T-cell (primary cell): ENCODE measurements at places on chromosomes 6 and 20. TPM values are rescaled to one million over a fixed set of nuclear protein-coding genes. Genes with fewer than 3 reads are reported as not detected.

DNA sequence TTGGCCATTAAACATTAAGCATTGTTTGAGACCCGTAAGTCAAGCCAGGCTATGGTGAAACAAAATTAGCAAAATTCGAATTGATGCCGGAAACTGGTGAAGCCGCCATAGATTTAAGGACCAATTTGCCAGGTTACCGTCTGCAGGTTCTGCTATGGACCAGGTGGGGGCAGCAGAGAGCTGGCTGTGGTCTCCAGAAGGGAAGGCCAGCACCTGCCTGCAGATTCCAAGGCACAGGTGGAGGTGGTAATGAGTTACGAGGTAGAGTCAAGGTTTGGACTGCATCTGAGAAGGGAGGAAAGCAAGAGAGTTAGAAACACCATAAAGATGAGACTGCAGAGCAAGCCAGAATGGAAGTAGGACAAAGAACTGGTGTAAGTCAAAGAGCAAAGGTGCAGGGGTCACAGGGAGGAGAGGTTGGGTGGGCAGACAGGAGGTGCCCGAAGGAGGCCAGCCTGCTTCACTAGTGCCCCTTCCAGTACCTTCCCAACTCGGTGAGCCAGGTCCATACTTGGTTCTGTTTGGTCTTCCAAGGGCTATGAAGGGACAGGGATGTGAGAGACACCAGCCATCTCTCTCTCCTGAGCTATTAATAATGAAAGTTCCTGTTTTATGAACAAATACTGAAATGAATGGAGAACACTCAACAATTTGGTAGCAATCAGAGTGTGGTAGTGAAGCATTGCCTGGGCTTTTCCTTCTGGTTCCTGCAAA is 131.6 kb upstream of the ESR1 start:
- H3K4me1 ChIP-seq = no peaks in the 10 kb centered on the region
- peaks cover 2% of the 10 kb centered on the region for H3K27me3 ChIP-seq
- H3K36me3 ChIP-seq = no peaks in the 10 kb centered on the region
- DNase-seq = peak; percentile 34
- H3K27ac ChIP-seq = no peak overlapping the region

GRCh38 chr20:5715071-5715841 is 34.9 kb upstream of the SHLD1 start:
- DNase-seq = no peak
- no peaks in the 10 kb centered on the region for H3K27me3 ChIP-seq
- H3K4me1 ChIP-seq = peaks cover 18% of the 10 kb centered on the region
- peak overlapping the region; percentile 86 for H3K27ac ChIP-seq
- H3K4me3 ChIP-seq = no peak overlapping the region

DNA sequence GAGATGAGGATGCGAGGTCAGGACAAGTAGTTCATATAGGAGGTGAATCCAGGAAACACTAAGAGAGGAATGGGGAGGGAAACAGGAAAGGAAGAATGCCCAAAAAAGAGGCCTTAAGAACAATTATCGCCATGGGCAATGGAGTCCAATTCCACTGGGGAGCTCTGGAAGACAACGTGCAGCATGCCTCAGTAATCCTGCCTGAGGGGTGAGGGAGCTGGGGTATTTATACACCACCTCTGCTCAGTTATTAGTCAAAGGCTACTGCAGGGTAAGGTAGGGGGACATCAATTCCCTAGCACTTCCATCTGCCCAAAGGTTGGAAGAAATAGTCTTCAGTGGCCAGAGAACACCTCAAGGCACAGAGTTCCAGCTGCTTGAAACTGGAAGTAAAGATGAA is 96.4 kb downstream of the ZNF217 start:
- H3K27ac ChIP-seq = no peak overlapping the region
- H3K4me3 ChIP-seq = no peak overlapping the region
- no peaks in the 10 kb centered on the region for H3K4me1 ChIP-seq
- no peaks in the 10 kb centered on the region for H3K36me3 ChIP-seq

Gene ATP6V1G2
- total RNA-seq = 3.4 TPM

Gene ALDH8A1
- 2.1 TPM for total RNA-seq

GRCh38 chr6:44800784-44801592 is 413.5 kb downstream of the CDC5L start:
- no peak overlapping the region for H3K4me3 ChIP-seq
- H3K36me3 ChIP-seq = no peaks in the 10 kb centered on the region
- DNase-seq = no peak
- H3K4me1 ChIP-seq = no peaks in the 10 kb centered on the region

Gene TGM3
- not detected for total RNA-seq

Gene PPP2R5D
- total RNA-seq = 35.1 TPM

Gene GPLD1
- total RNA-seq = 1.5 TPM

- no peak overlapping the region for H3K4me3 ChIP-seq
- no peaks in the 10 kb centered on the region for H3K36me3 ChIP-seq
- H3K27ac ChIP-seq = no peak overlapping the region
- H3K4me1 ChIP-seq = no peaks in the 10 kb centered on the region
Observed at GRCh38 chr6:56416247-56416646, 168.9 kb upstream of the COL21A1 start.

DNA sequence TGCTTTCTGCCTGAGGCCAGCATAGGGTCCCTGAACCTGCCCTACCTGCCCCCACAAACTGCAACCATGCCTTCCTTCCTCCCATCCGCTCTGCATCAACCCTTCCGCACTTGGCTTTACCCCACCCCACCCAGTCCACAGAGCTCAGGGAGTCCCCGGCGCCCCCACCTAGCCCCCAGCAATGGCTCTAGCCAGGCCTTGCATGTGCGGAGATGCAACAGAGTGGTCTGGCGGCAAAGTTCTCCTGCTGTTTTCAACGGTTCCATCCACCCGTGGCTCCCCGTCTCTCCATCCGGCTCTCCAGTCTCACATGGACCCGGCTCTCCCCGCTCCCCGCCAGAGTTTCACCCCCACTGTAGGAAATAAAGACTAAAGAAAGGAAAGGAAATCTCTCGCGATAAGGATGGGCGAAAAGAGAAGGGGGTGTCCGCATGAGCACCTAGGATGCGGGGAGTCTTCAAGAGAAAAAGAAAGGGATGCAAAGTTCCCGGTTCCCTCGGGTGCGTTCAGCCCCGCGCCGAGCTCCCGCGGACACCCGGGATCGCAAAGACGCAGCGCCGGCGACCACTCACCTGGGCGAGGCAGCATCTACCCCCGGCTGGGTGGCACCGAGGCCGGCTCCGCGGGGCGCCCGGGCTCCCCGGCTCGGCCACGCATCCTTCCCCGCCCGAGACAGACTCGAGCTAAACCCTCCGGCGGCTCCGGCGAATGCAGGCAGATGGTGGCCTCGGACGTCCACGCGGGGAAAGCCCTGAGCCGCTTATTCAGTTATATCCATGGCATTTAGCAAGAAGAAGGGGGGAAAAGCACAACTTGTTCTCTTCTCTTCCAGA is 579 bp downstream of the LRFN2 start:
- H3K27ac ChIP-seq = no peak overlapping the region
- H3K4me3 ChIP-seq = peak overlapping the region; percentile 89
- no peaks in the 10 kb centered on the region for H3K36me3 ChIP-seq
- no peak for DNase-seq
- no peaks in the 10 kb centered on the region for H3K4me1 ChIP-seq

Gene OR2H1
- not detected for total RNA-seq

DNA sequence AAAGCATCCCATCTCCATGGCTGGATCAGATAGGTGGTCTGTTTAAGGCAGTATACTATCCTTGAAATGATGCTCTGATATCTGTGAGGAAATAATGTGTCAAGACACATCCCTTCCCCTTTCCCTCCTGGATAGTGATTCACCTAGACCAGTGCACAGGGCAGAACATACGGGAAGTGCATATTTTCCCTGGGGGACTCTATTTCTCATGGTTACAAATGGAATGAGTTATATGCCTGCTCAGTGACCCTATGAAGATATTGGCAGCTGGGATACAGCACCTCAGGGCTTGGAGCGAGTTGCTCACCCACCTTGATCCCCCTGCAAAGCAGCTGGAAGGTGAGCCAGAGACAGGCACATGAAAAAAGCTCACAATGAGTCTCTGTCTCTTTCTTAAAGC is 67.5 kb upstream of the PRL start:
- H3K4me3 ChIP-seq = no peak overlapping the region
- H3K27me3 ChIP-seq = no peaks in the 10 kb centered on the region
- H3K36me3 ChIP-seq = no peaks in the 10 kb centered on the region
- DNase-seq = no peak
- no peaks in the 10 kb centered on the region for H3K4me1 ChIP-seq
- H3K27ac ChIP-seq = no peak overlapping the region

Gene CCR6
- total RNA-seq = 17.3 TPM

Gene RRBP1
- 26.3 TPM for total RNA-seq

Gene RIMS4
- not detected for total RNA-seq

- no peak for DNase-seq
- H3K4me1 ChIP-seq = no peaks in the 10 kb centered on the region
- no peaks in the 10 kb centered on the region for H3K36me3 ChIP-seq
Observed at GRCh38 chr6:8914700-8915099, 479.4 kb upstream of the SLC35B3 start.

Gene DLL1
- total RNA-seq = 8.6 TPM

GRCh38 chr20:35518955-35519354 is 10.5 kb downstream of the C20orf173 start:
- H3K36me3 ChIP-seq = peaks cover 19% of the 10 kb centered on the region
- H3K27me3 ChIP-seq = no peaks in the 10 kb centered on the region
- H3K4me3 ChIP-seq = no peak overlapping the region
- no peak overlapping the region for H3K27ac ChIP-seq

GRCh38 chr20:46835418-46835817 is 59.2 kb upstream of the EYA2 start:
- H3K36me3 ChIP-seq = no peaks in the 10 kb centered on the region
- no peak overlapping the region for H3K27ac ChIP-seq
- no peaks in the 10 kb centered on the region for H3K27me3 ChIP-seq
- no peak for DNase-seq
- no peak overlapping the region for H3K4me3 ChIP-seq

- H3K36me3 ChIP-seq = no peaks in the 10 kb centered on the region
- DNase-seq = no peak
Observed at GRCh38 chr6:17066610-17067009, 35.2 kb upstream of the STMND1 start.

DNA sequence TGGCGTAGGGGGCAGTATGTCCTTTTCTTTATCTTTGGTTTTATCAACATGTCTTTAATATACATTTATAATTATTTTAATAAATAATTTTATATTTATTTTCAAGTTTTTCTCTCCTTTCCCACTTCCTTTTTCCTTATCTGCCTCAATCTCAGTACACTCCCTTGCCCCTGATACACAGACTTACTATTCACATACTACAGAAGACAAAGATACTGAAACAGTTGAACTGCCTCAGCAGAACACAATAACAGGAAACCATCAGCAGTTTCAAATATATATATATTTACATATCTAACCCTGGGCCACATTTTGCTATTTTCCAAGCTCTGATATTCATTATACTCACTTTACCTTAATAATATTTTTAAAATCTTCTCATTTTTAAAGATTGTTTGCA is 19.8 kb downstream of the IBTK start:
- H3K4me3 ChIP-seq = no peak overlapping the region
- peaks cover 43% of the 10 kb centered on the region for H3K36me3 ChIP-seq
- no peaks in the 10 kb centered on the region for H3K27me3 ChIP-seq
- H3K27ac ChIP-seq = no peak overlapping the region
- no peaks in the 10 kb centered on the region for H3K4me1 ChIP-seq
- DNase-seq = no peak

Gene SPATS1
- not detected for total RNA-seq

GRCh38 chr6:4434655-4435054 is 299.3 kb upstream of the ECI2 start:
- no peak for DNase-seq
- no peaks in the 10 kb centered on the region for H3K36me3 ChIP-seq
- H3K27me3 ChIP-seq = no peaks in the 10 kb centered on the region
- no peak overlapping the region for H3K4me3 ChIP-seq
